Eye (tissue), 1 donor: ENCODE measurements at places on chromosomes 16 and 17.
A peak's percentile ranks its signal among the peaks of the same experiment; 100 is the strongest.

DNA sequence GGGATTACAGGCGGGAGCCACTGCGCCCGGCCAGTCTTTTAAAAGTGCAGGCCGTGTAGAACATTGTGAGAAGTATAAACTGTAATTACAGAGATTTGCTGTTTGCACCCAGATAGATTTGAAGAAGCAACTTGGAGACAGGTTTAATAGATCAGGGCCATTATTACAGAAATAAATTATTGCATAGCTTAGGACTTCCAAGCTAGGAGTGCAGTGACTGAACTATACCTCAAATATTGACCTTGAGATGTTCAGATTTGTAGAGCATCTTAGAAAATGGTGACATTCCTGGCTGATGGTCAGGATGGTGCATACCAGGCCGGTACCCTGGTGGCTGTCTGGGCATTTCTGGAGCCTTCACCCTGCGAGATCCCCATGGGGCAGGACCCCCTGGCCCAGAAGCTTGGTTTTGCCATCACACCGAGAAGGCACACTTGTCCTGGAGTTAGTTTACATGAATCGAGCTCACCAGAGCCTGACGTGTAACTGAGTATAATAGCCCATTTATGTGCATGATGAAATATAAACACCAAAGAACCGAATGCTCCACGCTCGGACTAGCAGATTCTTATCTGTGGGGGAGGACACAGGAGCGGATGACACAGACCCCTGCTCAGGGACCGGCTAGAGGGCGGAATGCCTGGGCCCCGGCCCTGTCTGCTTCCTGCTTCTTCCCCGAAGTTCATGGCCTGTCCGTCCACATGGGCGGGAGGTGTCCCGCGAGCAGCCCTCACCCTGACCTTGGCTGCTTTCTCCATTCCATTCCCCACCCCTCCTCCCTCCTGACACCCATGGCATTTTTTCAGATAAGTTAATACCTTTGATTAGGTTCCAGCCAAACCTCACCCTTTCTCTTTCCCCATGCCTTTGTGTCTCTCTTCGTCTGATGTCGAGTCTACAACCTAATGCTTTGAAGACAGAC, 32.1 kb downstream of the CCDC40 start:
- DNase-seq: peak; percentile 23

DNA sequence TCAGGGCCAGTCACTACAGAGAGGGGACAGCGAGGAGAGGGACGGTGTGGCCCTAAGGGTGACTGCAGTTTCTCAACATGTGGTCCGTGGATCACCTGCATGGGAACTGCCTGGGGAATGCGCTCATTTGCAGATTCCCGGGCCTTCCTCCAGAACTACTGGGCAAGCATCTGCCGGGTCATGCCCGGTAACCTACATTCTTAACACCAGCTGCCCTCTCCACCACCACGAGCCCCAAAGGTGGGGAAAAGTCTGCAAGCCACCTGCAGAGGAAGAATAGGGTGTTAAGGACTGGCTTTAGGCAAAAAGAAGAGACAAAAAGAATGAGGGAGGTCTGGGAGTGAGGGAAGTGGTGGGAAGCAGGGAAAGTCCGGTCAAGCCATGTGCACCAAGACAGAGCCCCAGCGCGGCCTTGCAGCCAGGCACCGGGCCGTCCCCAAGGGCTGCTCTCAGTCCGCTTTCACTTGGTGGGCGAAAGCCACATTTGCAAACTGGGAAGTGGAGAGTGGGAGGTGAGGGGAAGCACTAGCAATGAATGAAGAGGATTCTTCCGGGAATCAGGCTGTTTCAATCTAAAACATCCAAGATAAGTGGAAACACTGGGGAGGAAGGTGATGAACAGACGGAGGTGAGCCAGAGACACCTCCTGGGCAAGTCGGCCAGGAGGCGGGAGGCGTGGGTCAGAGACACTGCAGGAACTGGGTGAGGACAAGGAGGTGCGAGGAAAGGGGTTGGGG, 70.3 kb downstream of the N4BP1 start:
- no peak for DNase-seq

- no peak for DNase-seq
Observed at GRCh38 chr17:33745047-33745760, 452.1 kb upstream of the ASIC2 start.

GRCh38 chr16:29784157-29784556, 6.1 kb downstream of the ZG16 start:
- DNase-seq: no peak

DNA sequence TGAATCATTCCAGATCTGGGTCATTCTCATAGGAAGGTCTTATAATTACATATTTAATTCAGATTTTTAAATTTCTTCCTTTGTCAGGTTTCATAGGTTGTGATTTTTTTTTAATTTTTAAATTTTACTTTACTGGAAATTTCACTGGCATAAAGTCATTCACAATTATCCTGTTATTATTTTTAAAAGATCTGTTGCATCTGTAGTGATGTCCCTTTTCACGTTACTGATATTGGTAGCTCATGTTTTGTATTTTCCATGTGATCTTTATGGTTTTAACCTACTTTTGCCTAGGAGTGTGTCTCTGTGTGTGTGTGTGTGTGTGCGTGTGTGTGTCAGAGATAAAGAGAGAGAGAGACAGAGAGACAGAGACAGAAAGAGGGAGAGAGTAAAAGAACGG, 216.6 kb upstream of the KCNJ16 start:
- DNase-seq: no peak

DNA sequence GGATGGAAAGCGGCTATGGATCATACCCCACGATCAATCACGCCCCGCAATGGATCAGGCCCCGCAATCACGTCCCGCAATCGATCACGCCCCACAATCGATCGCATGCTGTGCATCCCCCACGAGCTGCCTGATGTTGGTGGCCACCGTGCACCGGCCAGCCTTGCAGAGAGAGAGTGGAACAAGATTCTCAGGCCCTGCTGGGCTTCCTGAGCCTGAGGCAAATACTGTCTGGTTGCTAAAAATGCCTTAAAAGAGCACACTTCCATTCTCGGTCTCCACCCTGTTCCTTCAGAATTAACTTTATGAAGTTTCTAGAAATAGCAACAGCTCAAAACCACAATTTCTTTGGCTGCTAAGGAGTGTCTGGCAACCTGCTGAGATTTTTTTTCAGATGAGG, 81.5 kb downstream of the VPS53 start:
- DNase-seq: no peak

DNA sequence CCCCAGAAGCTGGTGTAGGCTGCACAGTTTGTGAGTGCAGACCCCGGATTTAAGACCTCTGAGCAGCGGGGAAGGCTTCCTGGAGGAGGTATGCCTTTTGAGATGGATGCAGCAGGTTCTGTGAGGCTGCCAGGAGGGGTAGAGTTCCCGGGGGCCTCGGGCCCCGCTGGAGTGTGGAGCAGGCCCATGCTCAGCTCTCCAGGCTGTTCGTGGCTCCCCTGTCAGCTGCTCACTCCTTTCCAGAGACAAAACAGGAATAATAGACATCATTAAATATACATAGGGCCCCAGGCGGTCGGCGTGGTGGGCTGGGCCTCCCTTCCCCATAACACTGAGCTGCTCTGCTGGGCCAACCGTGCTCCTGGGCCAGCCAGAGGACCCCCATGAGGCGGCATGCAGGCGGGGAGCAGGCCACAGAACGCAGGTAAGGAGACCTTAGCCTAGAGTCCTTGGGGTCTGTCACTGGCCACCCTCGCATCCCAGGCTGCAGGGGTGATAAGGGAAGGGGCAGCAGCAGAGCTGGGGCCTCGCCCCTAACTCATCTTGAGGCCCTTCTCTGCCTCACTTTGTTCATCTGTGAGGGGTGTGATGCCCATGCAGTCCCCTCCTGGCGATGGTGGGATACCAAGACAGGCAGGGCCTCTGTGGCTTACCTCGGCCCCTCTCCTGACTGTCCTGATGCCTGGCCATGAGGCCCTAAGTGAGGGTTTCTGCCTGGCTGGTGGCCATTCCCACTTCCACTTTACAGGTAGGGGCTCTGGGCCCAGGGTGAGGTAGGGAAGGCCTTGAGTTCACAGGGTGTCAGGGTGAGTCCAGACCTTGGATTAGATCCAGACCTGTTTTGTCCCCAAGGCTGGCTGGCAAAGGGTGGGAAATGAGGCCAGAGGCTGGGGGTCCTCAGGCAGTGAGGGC, at the start of gene MYO15A:
Gene MYO15A (plus strand): TSS at position 356 of the 912 bp plus-strand sequence. CDS start 10,045 bp downstream, outside the sequence.
- peak; percentile 70 for DNase-seq

DNA sequence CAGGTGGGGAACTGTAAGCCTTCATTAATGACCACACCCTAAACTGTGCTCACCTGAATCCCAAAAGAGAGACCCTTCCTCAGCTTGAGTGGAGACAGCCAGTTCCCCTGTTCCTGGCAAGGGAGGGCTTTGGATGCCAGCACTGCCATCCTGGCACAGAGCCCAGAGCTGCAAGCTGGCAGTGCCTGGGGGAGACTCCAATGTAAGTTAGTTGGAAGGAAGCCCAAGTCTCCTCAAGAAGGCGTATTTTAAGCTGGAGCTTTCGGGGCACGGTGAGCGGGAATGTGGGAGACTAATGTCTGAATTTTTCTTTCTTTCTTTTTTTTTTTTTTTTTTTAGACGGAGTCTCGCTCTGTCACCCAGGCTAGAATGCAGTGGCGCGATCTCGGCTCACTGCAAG, 4.7 kb downstream of the CDC42EP4 start:
- DNase-seq: no peak

- no peak for DNase-seq
Observed at GRCh38 chr17:17151541-17151940, 54.6 kb downstream of the PLD6 start.

DNA sequence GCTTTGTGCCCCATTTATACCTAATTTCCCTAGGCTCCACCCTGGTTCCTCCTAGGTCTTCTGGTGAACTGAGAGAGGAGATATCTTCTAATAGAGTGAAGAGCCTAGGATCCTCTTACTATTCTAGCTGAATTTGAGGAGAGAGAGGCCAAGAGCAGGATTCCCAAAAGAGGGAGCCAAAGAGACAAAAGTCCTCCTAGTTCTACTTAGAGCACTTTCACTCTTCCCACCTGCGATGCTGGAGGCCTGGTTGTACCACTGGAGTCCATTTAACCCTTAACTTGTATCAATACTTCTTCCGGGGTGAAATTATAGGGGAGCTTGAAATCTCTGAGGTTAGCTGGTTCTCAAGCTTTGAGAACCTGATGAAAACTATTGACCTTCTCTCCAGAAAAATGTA, 3.4 kb upstream of the SSH2 start:
- no peak for DNase-seq

DNA sequence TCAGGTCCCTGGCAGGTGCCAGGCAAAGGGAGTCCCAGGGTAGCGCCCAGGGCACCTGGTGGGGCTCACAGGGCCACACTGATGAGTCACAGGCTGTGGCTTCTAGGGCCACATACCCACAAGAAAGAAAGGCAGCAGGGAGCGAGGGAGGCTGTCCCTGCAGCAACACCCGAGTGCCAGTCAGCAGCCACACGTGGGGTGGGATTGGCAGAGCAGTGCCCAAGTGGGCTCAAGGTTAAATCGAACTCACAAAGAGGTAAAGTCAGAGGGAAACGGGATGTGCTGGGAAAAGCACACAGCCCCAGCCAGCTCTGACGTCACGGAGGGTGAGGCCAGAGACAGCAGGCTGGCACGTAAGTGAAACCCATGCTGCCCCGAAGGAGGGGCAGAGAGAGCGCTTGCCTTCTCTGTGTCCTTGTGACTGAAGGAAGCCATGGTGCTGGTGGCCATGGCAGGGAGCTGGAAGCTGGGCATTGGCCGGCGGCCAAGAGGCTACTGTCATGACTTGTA, 33.8 kb downstream of the FA2H start:
- no peak for DNase-seq

DNA sequence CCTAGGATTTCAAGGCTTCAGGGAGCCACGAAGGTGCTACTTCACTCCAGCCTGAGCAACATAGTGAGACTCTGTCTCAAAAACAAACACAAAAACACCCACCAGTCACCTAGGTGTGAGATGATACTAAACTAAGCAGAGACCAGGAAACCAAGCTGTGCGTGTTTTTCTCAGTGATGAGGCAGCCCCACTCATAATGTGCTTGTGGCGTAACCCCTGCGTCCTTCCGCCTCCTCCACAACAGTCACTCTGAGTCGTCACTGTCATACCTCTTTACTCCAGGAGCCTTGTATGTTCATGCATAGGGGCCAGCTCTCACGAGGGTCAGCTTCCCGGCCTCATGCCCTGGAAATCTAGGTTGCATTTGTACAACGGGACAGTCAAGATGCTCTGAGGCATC, 31.1 kb upstream of the SLC47A1 start:
- DNase-seq: no peak
